Psoas muscle (tissue), 8 donors: ENCODE measurements at places on chromosomes 4 and X. TPM values are rescaled to one million over a fixed set of nuclear protein-coding genes. Genes with fewer than 3 reads are reported as not detected.

The GAB3 gene
- total RNA-seq = 1.0 TPM

GRCh38 chr4:14095831-14096230 lies 468.3 kb upstream of the BOD1L1 start:
- H3K36me3 ChIP-seq = no peaks in the 10 kb centered on the region
- DNase-seq = no peak
- no peaks in the 10 kb centered on the region for H3K27me3 ChIP-seq

DNA sequence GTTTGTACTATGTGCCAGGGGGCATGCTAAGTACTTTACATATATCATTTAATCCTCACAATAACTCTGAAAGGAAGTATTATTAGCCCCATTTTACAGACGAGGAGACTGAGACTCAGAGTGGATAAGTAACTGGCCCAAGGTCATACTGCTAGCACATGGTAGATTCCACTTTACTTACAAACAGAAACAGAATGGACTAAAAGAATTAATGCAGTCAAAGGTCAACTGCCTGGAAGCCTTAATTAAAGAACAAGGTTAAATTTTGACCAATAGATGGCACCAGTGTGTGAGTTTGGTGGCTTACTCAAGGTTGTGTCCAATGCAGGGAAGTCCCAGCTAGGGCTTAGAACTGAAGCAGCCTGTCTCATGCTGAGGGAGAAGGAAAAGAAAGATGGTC lies 4.7 kb downstream of the RIPPLY1 start:
- no peak for DNase-seq
- H3K4me1 ChIP-seq = peaks cover 11% of the 10 kb centered on the region
- H3K36me3 ChIP-seq = no peaks in the 10 kb centered on the region
- no peak overlapping the region for H3K4me3 ChIP-seq
- H3K27ac ChIP-seq = no peak overlapping the region
- H3K27me3 ChIP-seq = peaks cover under 1% of the 10 kb centered on the region

DNA sequence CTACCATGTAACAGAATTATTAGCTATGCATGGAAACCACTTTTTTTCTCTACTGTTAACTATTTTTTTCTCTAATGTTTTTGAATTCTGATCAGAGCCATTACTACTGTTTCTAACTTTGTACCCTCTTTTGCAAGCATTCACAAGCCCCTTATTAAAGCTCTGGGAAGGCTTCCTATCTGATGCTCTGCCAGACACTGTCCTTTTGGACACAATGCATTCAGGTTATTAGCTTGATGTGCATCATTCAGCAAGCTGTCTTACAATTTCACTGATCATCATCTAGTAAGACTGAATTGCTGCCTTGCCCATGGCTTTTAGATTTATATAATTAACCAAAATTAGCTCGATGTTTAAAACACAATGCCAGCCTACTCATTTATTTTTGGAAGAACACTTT lies 155.1 kb downstream of the NR3C2 start:
- no peak for DNase-seq
- no peaks in the 10 kb centered on the region for H3K36me3 ChIP-seq
- H3K27me3 ChIP-seq = no peaks in the 10 kb centered on the region
- peak overlapping the region; percentile 34 for H3K27ac ChIP-seq
- peaks cover 36% of the 10 kb centered on the region for H3K4me1 ChIP-seq

DNA sequence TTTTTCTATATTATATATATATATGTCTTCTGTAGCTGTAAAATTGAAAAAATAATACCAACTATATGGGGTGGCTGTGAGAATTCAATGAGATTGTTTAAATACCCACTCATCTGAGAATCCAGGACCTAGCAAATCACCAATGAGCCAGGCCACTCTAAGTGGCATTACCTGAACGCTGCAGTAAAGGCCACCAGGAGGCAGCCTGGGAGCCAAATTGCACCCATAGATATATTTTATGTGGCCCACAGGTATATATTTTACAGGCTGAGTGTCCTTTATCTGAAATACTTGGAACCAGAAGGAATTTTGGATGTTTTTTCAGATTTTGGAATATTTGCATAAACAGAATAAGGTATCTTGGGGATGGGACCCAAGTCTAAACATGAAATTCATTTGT lies 58.2 kb upstream of the C4orf50 start:
- no peaks in the 10 kb centered on the region for H3K36me3 ChIP-seq
- H3K27me3 ChIP-seq = no peaks in the 10 kb centered on the region

DNA sequence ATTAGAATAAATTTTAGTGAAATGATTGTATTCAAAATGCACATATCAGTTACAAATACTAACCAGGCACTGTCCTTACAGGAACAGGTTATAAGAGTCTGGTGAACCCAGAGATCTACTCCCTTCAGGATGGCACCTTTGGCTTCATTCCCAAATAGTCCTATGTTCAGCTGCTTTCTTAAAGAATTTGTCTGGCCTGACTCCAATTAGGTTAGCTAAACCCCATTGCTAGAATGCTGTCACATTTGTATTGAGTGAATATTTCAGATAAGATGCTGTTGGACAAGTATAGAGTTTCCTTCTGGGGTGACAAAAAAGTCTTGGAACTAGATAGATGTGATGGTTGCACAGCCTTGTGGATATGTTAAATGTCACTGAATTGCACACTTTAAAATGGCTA lies 69.4 kb downstream of the EFHC2 start:
- no peaks in the 10 kb centered on the region for H3K4me1 ChIP-seq
- H3K27me3 ChIP-seq = peaks cover 6% of the 10 kb centered on the region
- H3K4me3 ChIP-seq = no peak overlapping the region
- no peaks in the 10 kb centered on the region for H3K36me3 ChIP-seq
- H3K27ac ChIP-seq = no peak overlapping the region
- no peak for DNase-seq

- H3K27me3 ChIP-seq = no peaks in the 10 kb centered on the region
- no peaks in the 10 kb centered on the region for H3K36me3 ChIP-seq
- no peak overlapping the region for H3K4me3 ChIP-seq
- DNase-seq = no peak
- no peak overlapping the region for H3K27ac ChIP-seq
- H3K4me1 ChIP-seq = no peaks in the 10 kb centered on the region
Measured at GRCh38 chr4:12770351-12770750, 713.8 kb downstream of the RAB28 start.

DNA sequence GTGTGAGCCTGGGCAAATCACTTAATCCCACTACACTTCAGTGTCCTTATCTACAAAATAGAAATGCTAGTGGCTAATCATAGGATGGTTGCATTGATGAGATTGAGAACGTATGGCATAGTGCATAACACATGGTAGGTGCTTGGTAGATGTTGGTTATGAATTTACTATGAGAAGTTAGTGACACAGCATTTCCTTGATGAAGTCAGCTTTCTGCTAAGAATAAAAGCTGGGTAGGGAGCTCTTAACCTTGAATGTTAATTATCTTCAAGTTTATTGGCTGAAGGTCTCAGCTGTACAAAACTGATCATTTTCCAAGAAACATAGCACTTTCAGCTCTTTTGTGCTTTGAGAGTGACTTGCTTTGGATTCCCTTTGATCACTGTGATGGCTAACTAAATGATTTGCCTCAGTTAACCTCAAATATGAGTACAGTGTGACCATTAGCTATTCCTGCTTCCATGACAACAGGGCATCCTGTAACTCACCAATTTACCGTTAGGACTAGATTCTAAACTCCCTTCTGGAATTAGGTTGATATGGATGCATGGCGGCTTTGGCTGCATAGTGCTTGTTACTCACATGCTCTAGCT lies 17.8 kb downstream of the PDK3 start:
- no peaks in the 10 kb centered on the region for H3K36me3 ChIP-seq
- H3K27me3 ChIP-seq = no peaks in the 10 kb centered on the region
- no peak overlapping the region for H3K27ac ChIP-seq
- H3K4me1 ChIP-seq = no peaks in the 10 kb centered on the region
- no peak for DNase-seq
- H3K4me3 ChIP-seq = no peak overlapping the region

DNA sequence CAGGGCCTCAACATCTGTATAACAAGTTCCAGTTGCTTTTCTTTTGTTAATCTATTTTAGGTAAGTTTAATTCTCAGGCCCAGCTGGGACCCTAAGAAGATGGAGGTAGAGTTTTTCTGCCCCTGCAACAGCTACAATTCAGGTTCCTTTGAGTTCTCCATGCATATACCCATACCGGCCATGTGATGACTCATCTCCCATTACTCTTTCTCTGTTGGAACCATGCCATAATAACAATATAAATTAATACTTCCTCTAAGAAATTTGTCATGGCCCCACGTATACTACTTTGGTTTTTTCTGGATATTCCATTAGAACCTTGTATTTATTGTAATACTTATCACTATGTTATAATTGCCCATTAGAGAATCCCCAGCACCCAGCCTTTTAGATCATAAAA lies 1.3 kb upstream of the INTU start:
- H3K27me3 ChIP-seq = no peaks in the 10 kb centered on the region
- no peak for DNase-seq
- H3K27ac ChIP-seq = no peak overlapping the region
- peak overlapping the region; percentile 92 for H3K4me3 ChIP-seq
- H3K4me1 ChIP-seq = peaks cover 4% of the 10 kb centered on the region
- H3K36me3 ChIP-seq = no peaks in the 10 kb centered on the region

DNA sequence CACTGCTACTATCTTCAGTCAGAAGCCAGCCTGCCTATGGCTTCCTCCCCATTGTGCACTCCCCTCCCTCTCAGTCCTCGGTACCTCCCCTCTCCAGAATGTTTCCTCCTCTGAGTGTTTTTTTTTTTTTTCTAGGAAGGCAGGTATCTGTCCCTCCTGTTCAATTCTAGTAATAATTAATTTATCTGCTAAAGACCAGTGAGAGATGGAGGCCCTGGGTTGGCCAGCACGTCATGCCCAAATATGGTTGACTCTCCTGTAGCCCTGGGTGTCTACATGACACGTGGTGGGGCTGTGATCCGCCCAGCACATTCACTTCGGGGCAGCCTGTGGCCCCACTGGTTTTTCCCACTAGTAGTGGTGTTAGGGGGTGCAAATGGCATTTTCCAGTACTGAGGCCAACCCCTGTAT lies 1.8 kb downstream of the FLNA start:
- H3K4me3 ChIP-seq = peak overlapping the region; percentile 69
- H3K36me3 ChIP-seq = no peaks in the 10 kb centered on the region
- peaks cover 5% of the 10 kb centered on the region for H3K4me1 ChIP-seq
- no peak for DNase-seq
- H3K27ac ChIP-seq = peak overlapping the region; percentile 23

DNA sequence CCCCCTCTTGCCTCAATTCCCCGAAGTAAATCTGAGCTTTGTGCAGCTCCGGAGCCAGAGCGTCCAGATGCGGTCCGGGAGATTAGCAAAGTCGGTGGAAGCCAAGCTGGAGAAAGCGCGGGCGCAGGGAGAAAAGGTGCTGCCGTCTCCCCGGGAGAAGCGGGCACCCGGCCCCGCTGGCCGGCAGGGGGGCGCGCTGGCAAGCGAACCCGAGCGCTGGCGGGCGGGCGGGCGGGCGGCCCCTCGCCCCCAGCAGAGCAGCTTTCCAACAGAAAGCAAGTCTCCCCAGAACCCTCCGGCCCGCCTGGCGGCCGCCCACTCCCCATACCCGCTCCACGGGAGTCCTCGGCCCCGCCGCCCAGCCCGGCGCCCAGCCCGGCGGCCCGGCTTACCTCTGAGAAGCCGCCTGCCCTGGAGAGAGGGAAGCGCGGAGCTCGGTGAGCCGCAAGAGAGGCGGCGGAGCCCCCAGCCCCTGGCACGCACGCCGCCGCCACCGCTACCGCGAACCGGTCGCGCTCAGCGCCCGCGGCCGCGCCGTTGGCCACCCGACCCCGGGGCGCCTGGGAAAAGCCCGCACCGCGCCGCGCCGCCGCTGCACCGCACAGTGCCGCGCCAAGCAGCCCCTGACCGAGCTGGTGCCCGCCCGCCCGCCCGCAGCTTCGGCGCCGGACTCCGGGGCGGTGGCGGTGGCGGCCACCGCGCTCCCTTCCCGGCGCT lies 529 bp upstream of the CITED1 start:
- peaks cover 6% of the 10 kb centered on the region for H3K27me3 ChIP-seq
- H3K4me1 ChIP-seq = peaks cover 12% of the 10 kb centered on the region
- H3K27ac ChIP-seq = no peak overlapping the region

- no peaks in the 10 kb centered on the region for H3K27me3 ChIP-seq
- H3K27ac ChIP-seq = no peak overlapping the region
- no peak overlapping the region for H3K4me3 ChIP-seq
- no peak for DNase-seq
- H3K4me1 ChIP-seq = no peaks in the 10 kb centered on the region
- no peaks in the 10 kb centered on the region for H3K36me3 ChIP-seq
Measured at GRCh38 chr4:85408301-85408700, 66.6 kb upstream of the ARHGAP24 start.

DNA sequence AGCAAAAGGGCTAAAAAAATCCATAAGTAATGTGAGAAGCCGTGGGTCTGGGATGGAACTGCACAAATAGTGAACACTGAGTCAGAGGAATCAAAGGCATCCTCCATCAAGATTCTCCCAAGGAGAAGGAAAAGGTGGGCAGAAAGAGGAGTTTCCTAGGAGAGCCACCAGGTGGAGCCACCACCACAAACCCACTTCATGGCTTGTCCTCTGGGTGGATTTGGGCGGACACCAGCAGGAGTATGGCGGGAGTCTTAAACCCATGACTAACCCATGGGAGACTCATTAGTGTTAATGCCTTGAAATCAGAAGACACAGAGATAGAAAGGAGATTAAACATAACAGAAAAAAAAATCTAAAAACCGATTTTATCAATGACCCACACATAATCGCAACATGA lies 147.7 kb downstream of the SH3KBP1 start:
- no peaks in the 10 kb centered on the region for H3K27me3 ChIP-seq
- H3K4me3 ChIP-seq = no peak overlapping the region
- no peak overlapping the region for H3K27ac ChIP-seq
- DNase-seq = peak; percentile 53
- H3K4me1 ChIP-seq = no peaks in the 10 kb centered on the region

DNA sequence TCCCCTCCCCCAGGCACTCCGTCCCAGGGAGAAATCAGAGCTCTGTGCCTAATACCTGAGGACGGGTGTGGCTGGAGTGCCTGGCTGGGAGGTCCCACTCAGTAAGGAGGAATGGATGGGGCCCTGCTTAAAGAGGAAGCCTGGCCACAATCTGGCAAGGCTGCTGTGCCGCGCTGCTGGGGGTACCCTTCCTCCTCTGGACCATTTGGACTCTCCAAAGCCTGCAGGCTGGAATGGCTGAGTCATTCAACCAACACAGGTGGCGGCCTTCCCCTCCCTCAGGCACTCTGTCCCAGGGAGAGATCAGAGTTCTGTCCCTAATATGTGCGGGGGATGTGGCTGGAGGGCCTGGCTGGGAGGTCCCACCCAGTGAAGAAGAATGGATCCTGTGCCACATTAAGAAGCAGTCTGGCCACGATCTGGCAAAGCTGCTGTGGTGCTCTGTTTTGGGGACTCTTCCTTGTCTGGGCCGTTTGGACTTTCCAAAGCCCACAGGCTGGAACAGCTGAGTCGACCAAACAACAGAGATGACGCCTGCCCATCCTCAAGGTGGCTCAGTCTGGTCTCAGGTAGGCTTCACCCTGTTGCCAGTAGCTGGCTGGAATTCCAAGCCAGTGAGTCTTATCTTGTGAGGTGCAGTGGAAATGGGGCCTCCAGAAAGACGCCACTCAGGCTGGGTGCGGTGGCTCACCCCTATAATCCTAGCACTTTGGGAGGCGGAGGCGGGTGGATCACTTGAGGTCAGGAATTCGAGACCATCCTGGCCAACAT lies 127.3 kb upstream of the HUWE1 start:
- no peak overlapping the region for H3K4me3 ChIP-seq
- no peaks in the 10 kb centered on the region for H3K4me1 ChIP-seq
- DNase-seq = no peak
- peaks cover 13% of the 10 kb centered on the region for H3K27me3 ChIP-seq
